ENCODE measurements at places on chromosomes 2 and 18. TPM values are rescaled to one million over a fixed set of nuclear protein-coding genes. Genes with fewer than 3 reads are reported as not detected.

The DARS1 gene
- 160 TPM for total RNA-seq

The IL1RL1 gene
- total RNA-seq, result 0.19 TPM

The RNU2-63P gene
- total RNA-seq, result 13.6 TPM

The LHCGR gene
- not detected for total RNA-seq

The KCNG2 gene
- total RNA-seq, result not detected

The APCDD1 gene
- total RNA-seq, result not detected

The C2orf80 gene
- not detected for total RNA-seq

The STEAP3 gene
- total RNA-seq, result not detected

The CPLX4 gene
- not detected for total RNA-seq

The RIT2 gene
- total RNA-seq, result not detected

The ENOSF1 gene
- total RNA-seq, result 67.8 TPM

The VIL1 gene
- total RNA-seq, result not detected

The SPEG gene
- 1.5 TPM for total RNA-seq

The MAP2 gene
- not detected for total RNA-seq

The C1QL2 gene
- not detected for total RNA-seq

The INPP5D gene
- 115 TPM for total RNA-seq

The RFTN2 gene
- total RNA-seq, result not detected

The GAD1 gene
- total RNA-seq, result 0.48 TPM

The MMADHC gene
- total RNA-seq, result 90.5 TPM

The FAM237A gene
- total RNA-seq, result not detected

The CABLES1 gene
- 2.0 TPM for total RNA-seq

The KIF1A gene
- total RNA-seq, result 0.60 TPM

The KATNAL2 gene
- 0.60 TPM for total RNA-seq

The CTNNA2 gene
- total RNA-seq, result not detected

The PREPL gene
- total RNA-seq, result 22.6 TPM

The ARHGAP15 gene
- 170 TPM for total RNA-seq

The RNF152 gene
- not detected for total RNA-seq

The CFC1B gene
- not detected for total RNA-seq

The REG3G gene
- total RNA-seq, result not detected

The GPR39 gene
- not detected for total RNA-seq

The C2orf15 gene
- 1.6 TPM for total RNA-seq

The ACVR1C gene
- total RNA-seq, result 2.1 TPM

The UGT1A9 gene
- not detected for total RNA-seq

The DIPK1C gene
- total RNA-seq, result not detected

The ARHGEF4 gene
- 1.4 TPM for total RNA-seq

The PRR30 gene
- total RNA-seq, result not detected

The NEUROD1 gene
- not detected for total RNA-seq

Data from activated naive CD4-positive, alpha-beta T cell treated with anti-CD3 and anti-CD28 coated beads, Interleukin-2, amount 10 ng/mL, durations not matched to agents 5 hours and 36 hours (primary cell).